ENCODE measurements at places on chromosomes 3 and 15. TPM values are rescaled to one million over a fixed set of nuclear protein-coding genes. Genes with fewer than 3 reads are reported as not detected.

DNA sequence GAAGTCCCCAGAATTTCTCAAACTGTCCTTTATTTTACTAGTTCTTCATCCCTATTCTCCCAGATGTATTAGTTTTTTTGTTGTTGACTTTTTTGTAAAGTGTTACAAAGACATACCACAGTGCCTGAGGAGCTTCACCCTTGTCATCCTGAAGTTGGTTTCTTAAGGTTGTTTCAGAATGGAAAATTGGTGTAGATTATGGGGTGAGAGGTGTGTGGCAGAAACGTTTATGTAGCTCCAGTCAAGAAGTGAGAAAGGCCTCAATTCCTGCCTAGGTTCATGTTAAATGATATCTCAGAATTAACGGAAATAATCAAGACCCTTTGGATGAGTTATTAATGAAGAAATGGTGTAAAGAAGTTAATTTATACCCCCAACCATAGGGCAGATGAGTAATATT, 6.8 kb downstream of the EDEM1 start:
- peaks cover 31% of the 10 kb centered on the region for H3K36me3 ChIP-seq
- H3K27ac ChIP-seq = peak overlapping the region; percentile 69
- no peak for DNase-seq
- no peaks in the 10 kb centered on the region for H3K27me3 ChIP-seq

Gene SEMA6D
- 12.1 TPM for total RNA-seq

- peak overlapping the region; percentile 82 for H3K27ac ChIP-seq
- no peaks in the 10 kb centered on the region for H3K27me3 ChIP-seq
- H3K4me1 ChIP-seq = peaks cover 43% of the 10 kb centered on the region
- no peaks in the 10 kb centered on the region for H3K36me3 ChIP-seq
- no peak for DNase-seq
These were observed 27.8 kb upstream of the ALDH1L1 start for GRCh38 chr3:126208182-126208581.

Gene ASB14
- not detected for total RNA-seq

- no peaks in the 10 kb centered on the region for H3K4me1 ChIP-seq
- H3K4me3 ChIP-seq = no peak overlapping the region
- H3K27ac ChIP-seq = no peak overlapping the region
- H3K27me3 ChIP-seq = no peaks in the 10 kb centered on the region
These were observed 313.4 kb upstream of the CHRM5 start for GRCh38 chr15:33654860-33655259.

DNA sequence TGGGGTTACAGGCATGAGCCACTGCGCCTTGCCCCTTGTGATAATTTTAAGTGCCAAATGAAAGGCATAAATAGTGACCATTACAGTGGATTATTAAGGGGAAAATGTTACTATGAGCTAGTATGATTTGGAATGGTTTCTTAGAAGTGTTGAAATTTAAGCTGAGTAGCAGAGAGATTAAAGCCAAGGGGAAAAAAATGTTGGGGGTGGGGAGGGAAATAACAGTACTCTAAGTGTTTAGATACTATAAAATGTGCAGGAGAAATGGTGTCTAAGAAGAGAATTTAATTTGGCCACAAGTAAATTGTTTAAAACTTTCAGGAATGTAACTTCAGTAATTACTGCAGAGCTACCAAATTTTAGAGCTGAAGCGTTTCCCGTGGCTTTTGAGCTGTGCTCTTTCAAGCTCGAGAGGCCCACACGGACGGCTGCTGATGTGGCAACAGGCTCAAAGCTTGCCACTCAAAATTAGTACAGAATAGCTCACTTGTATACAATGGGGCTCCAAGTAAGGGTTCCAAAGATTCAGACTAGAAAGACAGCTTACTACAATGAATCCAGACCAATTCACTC, 23.9 kb upstream of the SLC12A8 start:
- H3K4me3 ChIP-seq = no peak overlapping the region
- DNase-seq = no peak
- H3K36me3 ChIP-seq = peaks cover 28% of the 10 kb centered on the region
- no peaks in the 10 kb centered on the region for H3K27me3 ChIP-seq

- no peaks in the 10 kb centered on the region for H3K36me3 ChIP-seq
- H3K4me3 ChIP-seq = peak overlapping the region; percentile 87
- peaks cover 8% of the 10 kb centered on the region for H3K27me3 ChIP-seq
- peak overlapping the region; percentile 68 for H3K27ac ChIP-seq
- peaks cover 50% of the 10 kb centered on the region for H3K4me1 ChIP-seq
These were observed 18.3 kb downstream of the RGMA start for GRCh38 chr15:93070551-93071296.

GRCh38 chr3:18466136-18466535, 41.0 kb upstream of the SATB1 start:
- peaks cover 32% of the 10 kb centered on the region for H3K27me3 ChIP-seq
- H3K27ac ChIP-seq = no peak overlapping the region
- DNase-seq = no peak
- H3K36me3 ChIP-seq = no peaks in the 10 kb centered on the region

GRCh38 chr15:88385078-88385700, 82.0 kb downstream of the MRPL46 start:
- no peaks in the 10 kb centered on the region for H3K36me3 ChIP-seq
- H3K27me3 ChIP-seq = no peaks in the 10 kb centered on the region
- H3K4me3 ChIP-seq = no peak overlapping the region
- H3K4me1 ChIP-seq = no peaks in the 10 kb centered on the region
- H3K27ac ChIP-seq = no peak overlapping the region

GRCh38 chr3:6860954-6861624, at the start of gene GRM7:
Gene GRM7, plus strand, starts transcription at chr3:6861115.
- H3K4me3 ChIP-seq = no peak within 1 kb of the TSS
- H3K27me3 ChIP-seq = peaks cover 34% of the 10 kb centered on the region
- DNase-seq = no peak
- H3K4me1 ChIP-seq = no peaks in the 10 kb centered on the region
- no peaks in the 10 kb centered on the region for H3K36me3 ChIP-seq

Gene CTXND1
- 0.24 TPM for total RNA-seq

Data from osteocyte (in vitro differentiated cells).